Stimulated activated CD4-positive, alpha-beta T cell treated with anti-CD3 and anti-CD28 coated beads, Interleukin-2, amount 100 ng/mL, for 24 hours (primary cell): ENCODE measurements at places on chromosomes 12 and 14.

GRCh38 chr12:132866251-132866828 is 21.1 kb downstream of the CHFR start:
- no peak for DNase-seq

DNA sequence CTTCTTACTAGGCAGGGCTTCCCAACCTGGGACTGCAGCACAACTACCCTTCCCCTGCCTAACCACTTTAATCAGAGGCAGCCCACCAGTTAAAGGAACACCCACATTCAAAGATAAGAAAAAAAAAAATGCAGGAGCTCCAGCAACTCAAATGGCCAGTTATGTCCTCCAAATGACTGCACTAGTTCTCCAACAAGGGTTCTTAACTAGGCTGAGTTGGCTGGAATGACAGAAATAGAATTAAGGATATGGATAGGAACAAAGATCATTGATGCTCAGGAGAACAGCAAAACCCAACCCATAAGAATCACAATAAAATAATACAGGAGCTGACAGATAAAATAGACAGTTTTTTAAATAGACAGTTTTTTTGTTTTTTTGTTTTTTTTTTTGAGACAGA is 154.2 kb downstream of the PLCZ1 start:
- no peak for DNase-seq

- no peak for DNase-seq
These were observed 36.7 kb downstream of the PTPRR start for GRCh38 chr12:70883855-70884254.

DNA sequence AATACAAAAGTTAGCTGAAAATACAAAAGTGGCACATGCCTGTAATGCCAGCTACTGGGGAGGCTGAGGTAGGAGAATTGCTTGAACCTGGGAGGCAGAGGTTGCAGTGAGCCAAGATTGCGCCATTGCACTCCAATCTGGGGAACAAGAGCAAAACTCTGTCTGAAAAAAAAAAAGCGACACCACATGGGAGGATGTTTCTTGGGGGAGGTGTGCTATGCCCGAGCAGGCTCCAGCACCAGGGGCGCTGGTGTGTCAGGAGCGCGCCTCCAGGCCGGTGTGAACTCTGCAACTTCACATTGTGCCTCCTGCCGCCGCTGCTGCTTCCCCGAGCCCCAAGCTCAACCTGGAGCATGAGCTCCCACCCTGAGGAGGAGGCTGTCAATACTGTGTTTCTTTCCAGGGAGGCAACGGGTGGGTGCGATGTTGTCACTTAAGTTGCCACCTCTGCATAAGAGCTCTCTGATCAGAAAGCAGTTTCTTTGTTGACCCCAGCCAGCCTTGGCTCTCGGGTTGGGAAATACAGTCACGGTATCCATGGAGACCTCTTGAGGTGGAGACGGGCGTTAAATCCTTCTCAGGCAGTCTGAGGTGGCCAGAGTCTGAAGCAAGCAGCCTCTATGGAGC is 18.9 kb downstream of the DEGS2 start:
- no peak for DNase-seq

GRCh38 chr12:15899282-15899870 is 11.8 kb upstream of the DERA start:
- DNase-seq: no peak

- DNase-seq: no peak
These were observed 1.5 kb downstream of the RAB35 start for GRCh38 chr12:120115066-120115465.
